ENCODE measurements at places on chromosomes 3 and 15. TPM values are rescaled to one million over a fixed set of nuclear protein-coding genes. Genes with fewer than 3 reads are reported as not detected.

DNA sequence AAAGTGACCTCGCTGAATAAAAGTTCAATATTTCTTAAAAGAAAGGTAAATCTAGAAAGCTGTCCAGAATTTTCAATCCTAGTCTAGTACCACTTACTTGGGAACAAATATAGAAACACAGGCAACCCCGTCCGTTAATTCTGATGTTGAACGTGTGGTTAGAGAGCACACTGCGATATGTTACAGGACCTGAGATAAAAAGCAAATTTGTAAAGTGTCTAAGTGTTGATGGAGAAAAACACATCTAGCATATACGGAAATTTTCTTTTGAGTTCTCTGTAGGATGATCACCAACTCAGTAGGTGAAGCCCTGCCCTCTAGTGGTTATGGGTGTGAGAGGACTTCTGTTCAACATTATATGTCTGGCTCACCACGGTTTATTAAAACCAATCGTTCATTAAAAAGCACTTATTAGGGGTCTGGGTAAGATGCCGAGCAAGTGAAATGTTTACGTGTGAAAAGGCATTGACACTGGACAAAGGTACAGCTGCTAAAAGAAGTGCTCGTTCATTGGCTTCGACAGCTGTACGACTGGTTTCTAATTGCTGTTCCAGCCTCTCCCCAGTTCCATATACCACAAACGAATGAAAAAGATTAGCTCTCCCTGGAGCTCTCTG, 1.0 kb upstream of the ATP2C1 start:
- peak; percentile 89 for DNase-seq

DNA sequence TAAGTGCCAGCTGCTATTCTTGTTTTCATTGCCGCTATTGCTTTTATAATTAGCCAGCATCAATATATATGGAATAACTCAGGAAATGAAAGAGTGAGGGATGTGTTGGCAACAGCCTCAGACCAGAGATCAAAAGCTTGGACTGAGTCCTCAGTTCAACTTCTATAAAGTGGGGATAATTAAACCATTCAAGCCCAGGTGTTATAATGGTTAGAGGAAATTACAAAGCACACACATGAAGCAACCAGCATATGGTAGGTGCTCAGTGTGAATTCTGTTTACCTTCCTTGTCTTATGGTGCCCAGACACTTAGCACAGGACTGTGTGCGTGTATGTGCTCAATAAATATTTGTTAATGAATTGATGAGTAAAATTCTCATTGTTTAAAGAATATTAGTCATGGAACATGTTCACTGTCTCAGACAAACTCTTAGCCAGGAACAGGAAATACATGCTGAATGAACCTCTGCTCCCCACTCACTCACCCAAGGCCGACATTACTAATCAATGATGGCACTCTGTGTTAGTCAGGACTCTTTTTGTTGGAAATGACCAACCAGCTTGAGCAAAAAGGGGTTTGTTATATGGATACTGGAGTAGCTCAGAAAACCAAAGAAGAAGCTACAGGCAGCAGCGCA, 16.7 kb upstream of the CCDC174 start:
- DNase-seq = peak; percentile 78

DNA sequence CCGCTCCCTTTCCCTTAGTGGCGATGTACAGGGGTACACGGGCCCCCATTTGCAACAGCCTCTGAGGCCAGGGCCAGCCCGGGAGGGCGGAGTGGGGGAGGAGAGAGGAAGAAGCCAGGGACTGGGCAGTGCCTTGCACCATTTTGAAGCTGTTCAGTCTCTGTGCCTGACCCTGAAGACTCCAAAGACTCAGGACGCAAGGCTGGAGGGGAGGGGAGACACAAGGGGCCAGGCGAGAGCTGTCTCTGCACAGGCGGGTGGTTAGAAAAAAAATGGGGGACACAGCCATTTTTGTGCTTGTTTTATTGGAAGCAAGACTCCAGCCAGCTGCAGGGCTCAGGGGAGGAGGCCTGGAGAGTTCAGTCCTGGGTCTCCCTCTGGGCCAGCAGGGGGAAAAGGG, 1.6 kb downstream of the RPP25 start:
- DNase-seq = no peak

- DNase-seq = no peak
These were observed 187.5 kb downstream of the SPATA16 start for GRCh38 chr3:172953571-172953970.

DNA sequence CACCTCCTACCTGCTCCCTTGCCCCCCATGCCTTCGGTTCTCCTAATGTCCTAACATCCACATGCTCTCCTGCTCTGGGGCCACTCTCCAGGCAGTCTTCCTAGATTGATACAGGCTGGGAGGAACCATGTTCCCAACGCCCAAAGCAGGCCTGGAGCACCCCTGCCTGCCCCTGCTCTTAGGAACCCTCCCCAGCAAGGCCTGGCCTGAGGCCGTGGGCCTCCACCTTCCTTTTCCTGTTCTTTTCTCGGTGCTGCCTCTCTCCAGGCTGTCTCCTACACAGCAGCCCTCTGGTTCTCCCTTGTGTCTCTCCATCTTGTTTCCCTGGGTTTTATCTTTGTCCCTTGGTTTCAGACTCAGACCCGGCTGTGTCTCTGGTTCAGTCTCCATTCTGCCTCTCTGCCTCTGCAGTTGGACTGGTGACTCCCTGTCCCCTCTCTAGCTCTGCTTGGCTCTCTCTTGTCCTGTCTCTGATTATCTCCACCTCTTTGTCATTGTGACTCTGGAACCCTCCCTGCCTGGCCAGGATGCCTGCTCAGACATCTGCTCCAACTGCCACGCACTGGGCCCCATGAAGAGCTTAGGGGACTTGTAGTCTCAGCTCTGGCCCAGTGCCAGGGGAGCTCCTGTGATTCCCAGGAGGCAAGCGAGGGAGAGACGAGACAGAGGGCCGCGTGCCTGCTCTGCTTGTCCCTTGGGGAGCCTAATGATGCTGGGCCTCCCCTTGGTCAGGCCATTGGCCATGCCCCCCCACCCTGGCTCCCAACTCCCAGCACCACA, 26.0 kb upstream of the RPL29 start:
- DNase-seq = peak; percentile 25

GRCh38 chr3:78913711-78914110, 854.1 kb downstream of the ROBO1 start:
- no peak for DNase-seq

DNA sequence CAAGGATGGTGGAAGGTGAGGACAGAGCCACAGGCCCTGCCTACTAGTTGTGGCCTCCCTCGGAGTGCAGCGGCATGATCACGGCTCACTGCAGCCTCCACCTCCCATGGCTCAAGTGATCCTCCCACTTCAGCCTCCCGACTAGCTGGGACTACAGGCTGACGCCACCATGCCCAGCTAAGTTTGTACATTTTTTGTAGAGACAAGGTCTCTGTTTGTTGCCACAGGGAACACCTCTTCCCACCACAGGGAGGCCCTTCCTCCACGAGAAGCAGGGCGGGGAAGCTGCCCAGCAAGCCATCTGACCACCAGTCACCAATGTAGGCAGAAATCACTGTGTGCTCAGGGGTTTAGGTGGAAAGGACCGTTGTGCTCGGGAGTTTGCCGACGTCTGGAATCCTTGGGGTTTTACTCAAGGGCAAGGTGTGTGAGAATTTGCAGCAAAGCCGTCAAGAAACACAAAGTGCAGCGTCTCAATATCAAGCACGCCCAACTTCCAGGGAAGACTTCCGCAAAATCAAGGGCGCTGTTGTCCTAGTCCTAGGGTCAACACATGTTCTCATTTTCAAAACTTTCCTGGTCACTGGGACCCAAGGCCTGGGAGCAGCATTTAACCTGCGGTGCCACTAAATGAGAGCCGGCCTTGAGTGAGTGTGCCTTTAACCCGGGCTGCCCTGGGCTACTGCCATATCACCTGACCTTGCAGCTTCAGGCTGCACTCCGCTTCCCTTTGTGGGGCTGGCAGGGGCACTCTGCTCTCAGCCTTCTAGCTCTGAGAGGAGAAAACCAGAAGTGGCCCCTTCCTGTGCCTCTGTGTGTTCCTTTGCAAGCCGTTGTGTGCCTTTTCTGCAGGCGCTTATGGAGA, 65.7 kb downstream of the SLC12A8 start:
- DNase-seq = no peak

GRCh38 chr3:46695177-46695961, 1.9 kb upstream of the ALS2CL start:
- peak; percentile 31 for DNase-seq

DNA sequence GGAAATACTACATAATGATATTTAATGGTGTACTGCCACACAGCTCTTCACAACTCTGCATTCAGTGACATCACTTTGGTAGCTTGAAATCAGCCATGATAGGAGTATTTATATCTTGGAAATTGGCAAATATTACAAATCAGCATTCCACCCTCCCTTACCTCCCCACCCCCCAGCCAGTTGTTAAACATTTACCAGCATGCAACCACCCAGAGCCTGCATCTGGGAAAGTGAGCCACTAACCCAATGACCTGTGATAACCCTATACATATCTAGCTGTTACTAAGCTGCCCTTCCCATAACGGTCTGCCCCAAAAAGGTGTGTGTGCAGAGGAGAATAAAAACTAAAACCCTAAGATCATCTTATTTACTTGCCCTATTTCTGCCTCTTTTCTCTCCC, 44.6 kb upstream of the SATB1 start:
- DNase-seq = no peak

GRCh38 chr15:52486003-52486996, 42.4 kb downstream of the MYO5A start:
- no peak for DNase-seq

DNA sequence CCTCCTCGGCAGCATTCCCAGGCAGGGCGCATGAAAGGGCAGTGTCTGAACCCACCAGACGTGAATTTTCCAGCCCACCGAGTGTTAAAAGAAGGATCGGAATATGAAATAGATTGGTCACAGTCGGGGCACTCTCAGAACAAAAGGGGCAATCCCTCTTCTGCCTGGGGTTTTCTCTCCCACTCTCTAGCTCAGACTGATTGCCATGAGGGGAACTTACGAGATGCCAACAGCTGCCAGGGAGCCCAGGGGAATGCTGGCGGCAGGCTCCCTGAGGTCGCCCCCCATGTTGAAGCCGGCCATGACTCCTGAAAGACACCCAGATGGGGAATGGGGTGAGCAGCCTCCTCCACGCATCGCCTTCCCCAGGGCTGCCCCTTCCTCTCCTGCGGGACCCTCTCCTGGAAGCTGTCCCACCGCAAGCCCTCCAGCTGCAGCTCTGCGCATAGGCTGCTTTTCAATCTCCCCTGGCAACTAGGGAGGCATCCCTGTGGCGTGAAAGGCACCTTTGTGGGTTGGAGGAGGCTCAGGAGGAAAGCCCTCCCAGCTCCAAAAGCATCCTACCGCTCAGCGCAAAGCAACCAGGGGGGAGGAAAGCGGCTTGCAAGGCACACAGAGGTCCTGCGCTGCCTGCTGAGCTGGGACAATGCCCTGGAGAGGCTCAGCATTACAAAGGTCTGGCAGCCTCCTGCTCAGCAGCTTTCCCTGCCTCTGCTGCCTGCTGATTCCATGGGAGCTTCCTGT, 64.8 kb upstream of the HEG1 start:
- peak; percentile 36 for DNase-seq

GRCh38 chr3:147412917-147413685, 3.9 kb downstream of the ZIC1 start:
- DNase-seq = no peak

DNA sequence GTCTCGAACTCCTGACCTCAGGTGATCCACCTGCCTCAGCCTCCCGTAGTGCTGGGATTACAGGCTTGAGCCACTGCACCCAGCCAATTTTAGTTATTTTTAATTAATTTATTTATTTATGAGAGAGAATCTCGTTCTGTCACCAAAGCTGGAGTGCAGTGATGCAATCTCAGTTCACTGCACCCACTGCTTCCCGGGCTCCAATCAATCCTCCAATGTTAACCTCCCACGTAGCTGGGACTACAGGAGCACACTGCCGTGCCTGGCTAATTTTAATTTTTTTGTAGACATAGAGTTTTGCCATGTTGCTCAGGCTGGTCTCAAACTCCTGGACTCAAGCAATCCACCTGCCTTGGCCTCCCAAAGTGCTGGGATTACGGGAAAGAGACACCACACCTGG, 137.9 kb downstream of the TCF12 start:
- DNase-seq = no peak

- DNase-seq = peak; percentile 61
These were observed 14.4 kb downstream of the AGTR1 start for GRCh38 chr3:148711981-148712666.

- DNase-seq = no peak
These were observed 390.3 kb upstream of the AGTR1 start for GRCh38 chr3:148307443-148307843.

DNA sequence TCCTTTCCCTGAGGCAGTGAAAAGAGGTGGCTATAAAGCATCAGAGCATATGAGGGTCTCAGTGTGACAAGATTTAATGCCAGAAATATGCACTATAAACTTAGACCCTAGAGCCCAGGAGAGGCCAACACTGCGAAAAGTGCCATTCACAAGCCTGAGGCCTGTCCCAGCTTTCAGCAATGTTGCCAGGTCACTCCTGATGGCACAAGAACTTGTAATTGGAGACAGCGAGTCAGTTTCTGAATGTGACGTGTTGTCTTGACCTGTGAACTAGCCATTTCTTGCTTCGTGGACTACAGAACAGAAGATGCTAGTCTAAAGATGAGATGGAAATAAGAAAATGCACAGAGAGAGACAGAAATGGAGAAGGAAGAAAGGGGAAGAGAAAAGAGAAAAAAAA, 87.9 kb downstream of the WDR72 start:
- DNase-seq = no peak

GRCh38 chr3:72246685-72247084, 461.7 kb upstream of the PROK2 start:
- DNase-seq = no peak

DNA sequence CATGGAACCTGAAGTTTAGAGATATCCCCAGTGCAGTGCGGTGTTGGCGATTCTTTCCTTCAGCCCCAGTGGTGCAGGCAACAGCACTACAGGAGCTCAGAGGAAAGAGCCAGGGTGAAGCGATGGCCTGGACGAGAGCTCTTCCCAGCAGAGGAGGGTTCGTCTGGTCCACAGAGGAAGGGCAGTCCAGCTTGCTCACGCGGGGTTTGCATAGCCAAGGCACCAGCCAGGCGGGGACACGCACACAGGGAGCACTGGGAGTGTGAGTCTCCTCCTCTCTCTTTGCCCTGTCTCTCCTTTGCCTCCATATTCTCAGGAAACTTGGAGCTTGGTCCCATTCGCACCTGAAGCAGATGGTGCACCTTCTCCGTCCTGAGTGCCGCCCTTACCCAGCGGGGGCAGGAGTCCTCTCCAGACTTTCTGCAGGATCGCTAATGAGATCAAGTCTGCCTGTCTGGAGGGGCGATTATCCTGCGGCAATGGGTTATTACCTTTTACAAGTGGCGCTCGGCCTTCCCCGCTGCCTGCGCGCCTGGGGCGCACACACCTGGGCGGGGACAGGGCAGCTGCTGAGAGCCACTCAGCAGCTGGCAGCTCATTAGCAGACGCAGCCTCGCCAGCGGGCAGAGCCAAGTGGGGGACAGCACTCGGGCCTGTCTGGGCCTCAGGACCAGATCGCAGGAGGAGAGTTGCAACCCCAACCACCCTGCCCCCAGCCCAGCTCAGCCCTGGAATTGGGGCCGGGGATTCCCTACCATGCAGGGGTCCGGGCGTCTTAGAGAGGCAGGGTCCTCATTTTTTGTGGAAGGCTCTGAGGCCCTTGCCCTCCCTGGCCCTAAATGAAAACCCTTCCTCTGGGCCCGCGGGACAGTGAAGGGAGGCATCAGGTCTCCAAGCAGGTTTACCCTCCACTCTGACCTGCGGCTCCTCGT, 119.0 kb upstream of the MEF2A start:
- DNase-seq = no peak

Gene PLCB2
- total RNA-seq = 0.76 TPM

Gene CSTA
- total RNA-seq = 1.8 TPM

Gene BLM
- 4.8 TPM for total RNA-seq

Gene GP5
- total RNA-seq = 0.11 TPM

Gene BAHD1
- 22.0 TPM for total RNA-seq

Gene TYRO3
- total RNA-seq = 7.5 TPM

Measured in GM23248 (cell line).